MCF 10A (cell line): ENCODE measurements at places on chromosomes 1 and 21.
A peak's percentile ranks its signal among the peaks of the same experiment; 100 is the strongest.

- peak; percentile 66 for DNase-seq
- H3K4me1 ChIP-seq, result peaks cover 45% of the 10 kb centered on the region
- peak overlapping the region; percentile 94 for H3K4me3 ChIP-seq
- H3K36me3 ChIP-seq, result peaks cover 13% of the 10 kb centered on the region
Measured at GRCh38 chr1:23558140-23558871, 995 bp downstream of the ID3 start.

GRCh38 chr1:101918277-101918676 is 78.4 kb downstream of the OLFM3 start:
- no peak overlapping the region for H3K27ac ChIP-seq
- no peaks in the 10 kb centered on the region for H3K36me3 ChIP-seq
- H3K27me3 ChIP-seq, result peaks cover 39% of the 10 kb centered on the region
- H3K4me1 ChIP-seq, result no peaks in the 10 kb centered on the region
- H3K4me3 ChIP-seq, result no peak overlapping the region

DNA sequence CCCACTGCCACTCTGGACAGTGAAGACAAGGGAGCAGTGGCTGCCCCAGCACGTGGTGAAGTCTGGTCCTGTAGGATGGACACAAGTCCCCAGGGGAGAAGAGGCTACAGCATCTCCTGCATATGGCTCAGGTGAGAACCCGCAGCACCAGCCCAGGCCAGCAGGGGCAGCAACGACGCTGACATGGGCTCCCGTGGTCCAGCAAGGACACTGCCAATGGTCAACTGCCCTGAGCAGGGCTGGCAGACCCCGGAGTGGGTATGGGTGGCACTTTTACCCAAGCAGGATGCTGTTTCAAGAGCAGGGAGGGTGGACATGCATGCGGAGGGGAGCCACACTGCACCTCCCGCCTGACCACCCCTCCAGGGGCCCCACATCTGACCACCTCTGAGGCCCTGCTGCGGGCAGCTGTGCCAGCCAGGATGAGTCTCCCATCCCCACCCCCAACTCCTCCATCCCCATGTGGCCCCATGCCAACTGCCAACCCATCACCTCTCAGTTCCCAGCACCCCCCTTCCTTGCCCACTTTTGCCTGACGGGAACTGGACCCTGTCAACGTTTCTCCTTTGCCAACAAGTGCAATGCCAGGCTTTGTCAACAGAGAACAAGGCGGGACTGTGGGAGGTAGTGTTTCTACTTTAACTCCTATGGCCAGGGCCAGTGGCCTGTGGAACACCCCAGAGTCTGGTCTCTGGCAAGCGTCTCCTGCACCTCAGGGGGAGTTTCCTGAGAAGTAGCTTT is 8.6 kb downstream of the MORN1 start:
- H3K27me3 ChIP-seq, result no peaks in the 10 kb centered on the region
- peak; percentile 42 for DNase-seq
- H3K27ac ChIP-seq, result no peak overlapping the region
- H3K4me1 ChIP-seq, result no peaks in the 10 kb centered on the region

DNA sequence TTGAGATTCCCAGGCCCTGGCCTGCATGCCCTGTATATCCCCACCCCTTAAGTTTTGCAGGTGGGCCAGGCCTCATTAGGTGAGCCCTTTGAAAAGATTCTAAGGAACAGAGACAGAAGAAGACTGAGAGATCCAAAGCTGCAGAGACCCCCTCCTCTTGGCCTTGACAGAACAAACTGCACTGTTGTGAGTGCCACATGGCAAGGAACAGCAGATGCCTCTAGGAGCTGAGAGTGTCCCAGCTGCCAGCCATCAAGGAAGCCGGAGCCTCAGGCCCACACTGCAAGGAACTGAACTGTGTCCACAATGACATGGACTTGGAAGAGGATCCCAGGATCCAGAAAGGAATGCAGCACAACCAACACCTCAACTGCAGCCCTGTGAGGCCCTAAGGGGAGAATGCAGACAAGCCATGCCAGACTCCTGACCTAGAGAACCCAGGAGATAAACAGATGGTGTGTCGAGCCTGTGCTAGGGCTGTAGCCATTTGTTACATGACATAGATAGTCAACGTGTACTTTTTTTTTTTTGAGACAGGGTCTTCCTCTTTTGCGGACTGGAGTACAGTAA is 182.7 kb downstream of the AJAP1 start:
- H3K27me3 ChIP-seq, result no peaks in the 10 kb centered on the region
- DNase-seq, result no peak
- peaks cover 10% of the 10 kb centered on the region for H3K36me3 ChIP-seq
- H3K4me3 ChIP-seq, result no peak overlapping the region
- H3K4me1 ChIP-seq, result no peaks in the 10 kb centered on the region

- H3K4me3 ChIP-seq, result no peak overlapping the region
- peak; percentile 43 for DNase-seq
- H3K4me1 ChIP-seq, result peaks cover 30% of the 10 kb centered on the region
- H3K36me3 ChIP-seq, result no peaks in the 10 kb centered on the region
- H3K27me3 ChIP-seq, result no peaks in the 10 kb centered on the region
Measured at GRCh38 chr1:39104158-39105060, 78.3 kb downstream of the NDUFS5 start.

GRCh38 chr21:41290106-41290799 is 26.3 kb upstream of the FAM3B start:
- H3K27ac ChIP-seq, result no peak overlapping the region
- peaks cover 20% of the 10 kb centered on the region for H3K27me3 ChIP-seq
- no peak overlapping the region for H3K4me3 ChIP-seq
- H3K36me3 ChIP-seq, result no peaks in the 10 kb centered on the region

GRCh38 chr21:14318578-14318977 is 64.4 kb downstream of the HSPA13 start:
- no peaks in the 10 kb centered on the region for H3K36me3 ChIP-seq
- H3K27me3 ChIP-seq, result no peaks in the 10 kb centered on the region
- peaks cover 11% of the 10 kb centered on the region for H3K4me1 ChIP-seq
- DNase-seq, result no peak
- H3K4me3 ChIP-seq, result no peak overlapping the region

- DNase-seq, result peak; percentile 3
- H3K36me3 ChIP-seq, result no peaks in the 10 kb centered on the region
- peaks cover 9% of the 10 kb centered on the region for H3K4me1 ChIP-seq
- H3K27me3 ChIP-seq, result no peaks in the 10 kb centered on the region
- no peak overlapping the region for H3K27ac ChIP-seq
- H3K4me3 ChIP-seq, result no peak overlapping the region
Measured at GRCh38 chr21:35563885-35564451, 496.4 kb downstream of the SETD4 start.

GRCh38 chr1:168216171-168216570 is 9.6 kb upstream of the SFT2D2 start:
- H3K4me1 ChIP-seq, result peaks cover 6% of the 10 kb centered on the region
- DNase-seq, result no peak
- H3K27me3 ChIP-seq, result no peaks in the 10 kb centered on the region
- no peak overlapping the region for H3K4me3 ChIP-seq
- H3K27ac ChIP-seq, result no peak overlapping the region

DNA sequence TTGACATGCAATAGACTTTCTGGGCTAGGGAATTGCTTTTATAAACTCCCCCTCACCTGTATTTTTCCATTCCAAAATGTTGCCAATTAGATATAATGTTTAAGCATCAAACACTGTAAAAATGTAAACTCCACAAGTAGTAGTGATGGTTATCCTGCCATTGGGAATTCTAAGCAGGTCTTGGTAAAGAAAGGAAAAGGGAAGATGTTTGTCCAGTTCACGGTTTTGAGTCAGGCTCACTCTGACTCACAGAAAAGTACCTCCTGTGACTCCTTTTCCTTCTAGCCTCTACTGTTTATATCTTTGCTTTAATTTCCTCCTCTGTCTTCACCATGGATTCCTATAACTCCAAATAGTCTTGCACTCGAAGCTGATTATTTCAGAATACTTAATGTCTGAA is 19.0 kb upstream of the PTPN14 start:
- peak; percentile 72 for DNase-seq
- no peak overlapping the region for H3K4me3 ChIP-seq
- peaks cover 10% of the 10 kb centered on the region for H3K36me3 ChIP-seq
- peaks cover 80% of the 10 kb centered on the region for H3K4me1 ChIP-seq

- no peaks in the 10 kb centered on the region for H3K27me3 ChIP-seq
- H3K27ac ChIP-seq, result no peak overlapping the region
- peaks cover 10% of the 10 kb centered on the region for H3K4me1 ChIP-seq
- peaks cover 6% of the 10 kb centered on the region for H3K36me3 ChIP-seq
Measured at GRCh38 chr1:30656171-30656940, 67.0 kb downstream of the MATN1 start.

DNA sequence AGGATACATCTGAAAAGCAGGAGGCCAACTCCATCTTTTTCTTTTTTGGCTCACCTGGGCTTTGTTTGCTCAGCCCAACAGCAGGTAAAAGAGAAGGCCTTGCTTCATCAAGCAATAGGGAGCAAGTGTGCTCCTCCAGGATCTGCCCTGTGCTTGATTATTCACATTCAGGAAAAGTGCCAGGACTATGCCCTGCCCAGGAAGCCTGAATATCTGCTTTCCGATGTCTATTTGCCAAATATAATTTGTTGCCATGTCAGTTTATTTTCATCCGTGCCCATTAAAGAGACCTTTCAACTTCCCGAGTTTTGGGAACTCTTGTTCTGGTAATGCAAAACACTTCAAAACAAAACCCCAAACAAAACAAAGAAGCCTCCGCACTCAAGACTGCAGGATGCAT is 185.3 kb downstream of the CDC7 start:
- H3K27me3 ChIP-seq, result no peaks in the 10 kb centered on the region
- H3K36me3 ChIP-seq, result peaks cover 44% of the 10 kb centered on the region
- H3K4me1 ChIP-seq, result peaks cover 6% of the 10 kb centered on the region
- no peak overlapping the region for H3K27ac ChIP-seq

DNA sequence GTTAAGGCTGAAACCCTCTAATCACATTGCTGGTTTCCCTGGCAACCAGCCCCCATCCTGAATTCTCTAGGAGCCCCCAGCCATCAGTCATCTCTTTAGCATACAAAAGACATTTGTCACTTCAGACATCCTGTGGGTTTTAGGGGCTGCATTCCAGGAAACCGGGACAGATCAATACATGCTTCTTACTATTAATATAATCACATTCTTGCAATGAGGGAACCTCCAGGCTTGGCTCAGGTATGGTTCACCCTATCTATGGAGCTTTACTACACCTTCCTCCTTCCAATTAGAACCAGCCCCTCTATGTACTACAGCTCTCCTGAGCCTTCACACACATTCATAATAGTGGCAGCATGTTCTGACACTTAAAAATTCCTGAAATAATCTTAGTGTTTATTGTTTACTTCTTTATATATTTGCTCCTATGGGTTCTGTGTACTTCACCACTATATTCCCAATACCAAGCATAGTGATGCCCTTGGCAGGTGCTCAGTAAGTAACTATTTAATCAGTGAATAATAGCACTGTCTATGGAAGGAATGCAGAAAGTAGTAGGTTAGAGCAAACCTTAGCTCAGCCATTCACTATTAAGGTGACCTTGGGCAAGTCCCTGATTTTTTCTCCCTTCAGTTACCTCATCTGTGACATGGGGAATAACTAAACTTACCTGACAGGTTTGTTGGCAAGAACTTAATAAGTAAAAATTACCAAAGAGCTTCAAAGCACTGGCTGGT is 59.6 kb downstream of the ZNF678 start:
- no peak for DNase-seq
- no peak overlapping the region for H3K4me3 ChIP-seq
- no peaks in the 10 kb centered on the region for H3K36me3 ChIP-seq
- H3K27ac ChIP-seq, result no peak overlapping the region
- H3K27me3 ChIP-seq, result no peaks in the 10 kb centered on the region

DNA sequence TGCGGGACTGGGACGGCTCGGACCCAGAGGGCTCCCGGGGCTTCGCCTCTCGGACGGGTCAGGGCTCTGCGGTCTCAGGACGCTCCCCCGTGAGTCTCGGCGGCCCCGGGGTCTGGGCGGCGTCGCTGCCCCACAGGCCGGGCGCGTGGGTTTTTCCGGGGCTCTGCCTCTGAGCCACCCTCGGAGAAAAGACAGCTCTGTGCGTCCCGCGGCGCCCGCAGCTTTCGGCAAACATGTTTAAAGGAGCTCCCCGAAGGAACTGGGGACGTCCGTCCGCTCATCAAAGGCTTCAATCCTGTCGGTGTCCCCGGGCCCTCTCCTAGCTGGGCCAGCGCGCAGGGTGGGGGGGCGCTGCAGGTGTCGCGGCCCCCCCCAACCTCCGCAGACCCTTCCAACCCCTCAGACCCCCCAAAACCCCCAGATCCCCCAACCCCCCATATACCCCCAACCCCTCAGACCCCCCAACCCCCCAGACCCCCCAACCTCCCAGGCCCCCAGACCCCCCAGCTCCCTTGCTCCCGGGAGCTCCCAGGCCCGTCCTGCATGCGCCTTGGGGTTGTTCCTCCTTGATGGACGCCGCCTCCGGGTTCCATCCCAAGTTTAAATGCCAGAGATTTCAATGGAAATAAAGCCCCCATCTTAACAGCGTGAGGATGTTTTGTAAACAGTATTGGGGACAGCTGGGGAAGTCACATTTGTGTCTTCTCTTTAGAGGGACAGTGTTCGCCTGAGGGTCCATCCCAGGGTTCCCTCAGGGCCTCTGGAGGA is 996 bp upstream of the C1orf159 start:
- no peaks in the 10 kb centered on the region for H3K27me3 ChIP-seq
- no peak for DNase-seq
- H3K36me3 ChIP-seq, result peaks cover 12% of the 10 kb centered on the region
- no peaks in the 10 kb centered on the region for H3K4me1 ChIP-seq

DNA sequence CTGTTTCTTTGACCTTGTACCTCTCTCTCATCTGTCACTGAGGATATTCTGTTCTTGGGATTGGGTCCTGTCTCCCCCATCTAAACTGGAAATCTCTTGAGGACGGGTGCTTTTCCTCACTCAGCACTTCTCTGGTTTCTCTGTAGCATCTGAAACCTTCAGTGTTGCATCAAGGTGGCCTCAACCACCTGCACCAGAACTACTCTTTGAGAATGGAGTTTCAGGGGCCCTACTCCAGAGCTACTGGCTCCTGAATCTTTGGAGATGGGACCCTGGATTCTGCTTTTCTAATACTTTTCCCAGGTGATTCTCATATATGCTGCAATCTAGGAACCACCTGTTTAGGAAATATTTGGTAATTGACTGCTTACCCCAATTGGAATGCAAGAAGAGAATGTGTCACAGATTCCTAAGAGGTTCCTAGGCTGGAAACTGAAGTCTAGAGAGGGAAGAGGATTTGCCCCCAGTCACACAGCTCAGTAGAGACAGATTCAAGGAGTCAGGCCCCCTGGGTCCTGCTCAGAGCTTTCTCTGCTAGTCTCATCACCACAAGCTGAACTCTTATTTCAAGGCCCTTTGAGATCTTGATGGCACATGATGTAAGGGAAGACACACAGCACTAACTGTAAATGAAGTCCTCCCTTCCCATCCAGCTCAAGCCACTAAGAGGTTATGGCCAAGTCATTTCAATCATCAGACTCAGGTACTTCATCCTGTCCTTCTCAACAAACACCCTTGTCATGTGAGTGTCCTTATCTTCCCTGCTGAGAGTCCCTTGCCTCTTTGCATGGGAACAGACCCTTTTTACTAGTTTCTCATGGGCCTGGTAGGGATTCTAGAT is 48.7 kb downstream of the EIF2D start:
- H3K27me3 ChIP-seq, result no peaks in the 10 kb centered on the region
- no peaks in the 10 kb centered on the region for H3K36me3 ChIP-seq
- H3K4me1 ChIP-seq, result no peaks in the 10 kb centered on the region
- no peak overlapping the region for H3K4me3 ChIP-seq
- no peak for DNase-seq
- H3K27ac ChIP-seq, result no peak overlapping the region

GRCh38 chr1:232090816-232091215 is 464.2 kb downstream of the DISC1 start:
- H3K4me3 ChIP-seq, result no peak overlapping the region
- no peaks in the 10 kb centered on the region for H3K4me1 ChIP-seq
- no peaks in the 10 kb centered on the region for H3K36me3 ChIP-seq
- H3K27me3 ChIP-seq, result no peaks in the 10 kb centered on the region
- H3K27ac ChIP-seq, result no peak overlapping the region
- DNase-seq, result no peak

GRCh38 chr1:17125756-17126237 is 6.5 kb upstream of the PADI2 start:
- H3K4me1 ChIP-seq, result peaks cover 8% of the 10 kb centered on the region
- H3K4me3 ChIP-seq, result no peak overlapping the region
- no peaks in the 10 kb centered on the region for H3K27me3 ChIP-seq
- H3K36me3 ChIP-seq, result no peaks in the 10 kb centered on the region
